ENCODE measurements at places on chromosomes 1 and 21.

- no peak for DNase-seq
These were observed 279.2 kb downstream of the RPS6KC1 start for GRCh38 chr1:213330281-213330680.

- DNase-seq, result no peak
These were observed 111.2 kb upstream of the CTTNBP2NL start for GRCh38 chr1:112284796-112285195.

DNA sequence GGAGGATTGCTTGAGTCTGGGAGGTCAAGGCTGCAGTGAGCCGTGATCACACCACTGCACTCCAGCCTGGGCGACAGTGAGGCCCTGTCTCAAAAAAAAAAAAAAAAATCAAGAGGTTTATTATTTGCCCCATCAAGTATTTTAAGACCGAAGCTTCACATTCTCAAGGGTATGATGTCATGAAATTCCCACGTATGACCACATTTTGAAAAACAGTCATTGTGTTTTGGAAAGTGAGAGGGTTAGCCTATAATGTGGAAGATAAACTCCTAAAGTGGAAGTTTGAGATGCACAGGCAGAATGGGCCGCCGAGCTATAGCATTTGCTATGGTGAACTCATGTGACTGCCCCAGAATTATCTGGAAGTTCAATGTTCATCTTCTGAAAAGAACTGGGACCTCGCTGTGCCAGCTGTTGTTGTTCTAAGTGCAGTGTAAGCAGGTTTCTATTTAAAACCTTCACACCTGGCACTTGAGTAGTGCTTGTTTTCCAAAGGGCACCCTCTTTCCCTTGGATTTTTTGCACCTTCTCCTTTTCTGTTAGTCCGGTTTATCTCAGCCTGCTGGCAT lies 96.9 kb upstream of the SLC25A33 start:
- DNase-seq, result no peak

GRCh38 chr1:153643816-153644215 lies 9.9 kb downstream of the CHTOP start:
- no peak for DNase-seq

DNA sequence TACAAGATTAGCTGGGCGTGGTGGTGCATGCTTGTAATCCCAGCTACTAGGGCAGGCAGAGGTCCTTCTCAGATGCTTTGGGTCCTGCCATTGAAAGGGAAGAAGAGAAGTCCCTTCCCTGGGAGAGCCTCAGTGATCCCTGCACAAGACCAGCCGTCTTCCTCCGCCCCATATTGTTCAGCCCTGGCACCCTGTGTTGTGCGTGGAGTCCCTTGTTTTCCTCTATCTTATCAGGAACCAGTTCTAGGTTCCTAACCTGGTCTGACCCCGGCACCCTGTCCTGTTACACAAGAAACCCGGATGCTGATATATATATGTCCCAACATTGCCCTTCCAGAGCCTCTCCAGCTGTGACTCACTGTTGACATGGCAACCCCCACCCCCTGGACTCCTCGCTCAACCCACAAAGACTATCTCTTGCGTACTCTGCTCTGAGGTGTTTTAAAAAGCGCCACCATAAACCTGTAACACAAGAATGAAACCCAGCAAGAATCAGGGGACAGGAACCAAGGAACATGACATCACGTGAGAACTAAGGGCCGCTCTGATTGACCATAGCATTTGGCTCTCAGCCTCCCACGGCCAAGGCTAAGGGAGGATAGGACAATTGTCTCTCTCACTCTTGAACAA lies 4.8 kb downstream of the MX2 start:
- DNase-seq, result no peak

GRCh38 chr1:45722809-45723208 lies 27.6 kb downstream of the IPP start:
- DNase-seq, result no peak

GRCh38 chr1:8121261-8122159 lies 95.4 kb upstream of the ERRFI1 start:
- no peak for DNase-seq

GRCh38 chr1:25955553-25955952 lies 42.3 kb downstream of the PAFAH2 start:
- no peak for DNase-seq

- no peak for DNase-seq
These were observed 8.2 kb upstream of the HHIPL2 start for GRCh38 chr1:222555992-222556615.

- DNase-seq, result no peak
These were observed 92.5 kb downstream of the WDR4 start for GRCh38 chr21:42786884-42787283.

- DNase-seq, result no peak
These were observed 93.9 kb downstream of the C1orf21 start for GRCh38 chr1:184480736-184481135.

DNA sequence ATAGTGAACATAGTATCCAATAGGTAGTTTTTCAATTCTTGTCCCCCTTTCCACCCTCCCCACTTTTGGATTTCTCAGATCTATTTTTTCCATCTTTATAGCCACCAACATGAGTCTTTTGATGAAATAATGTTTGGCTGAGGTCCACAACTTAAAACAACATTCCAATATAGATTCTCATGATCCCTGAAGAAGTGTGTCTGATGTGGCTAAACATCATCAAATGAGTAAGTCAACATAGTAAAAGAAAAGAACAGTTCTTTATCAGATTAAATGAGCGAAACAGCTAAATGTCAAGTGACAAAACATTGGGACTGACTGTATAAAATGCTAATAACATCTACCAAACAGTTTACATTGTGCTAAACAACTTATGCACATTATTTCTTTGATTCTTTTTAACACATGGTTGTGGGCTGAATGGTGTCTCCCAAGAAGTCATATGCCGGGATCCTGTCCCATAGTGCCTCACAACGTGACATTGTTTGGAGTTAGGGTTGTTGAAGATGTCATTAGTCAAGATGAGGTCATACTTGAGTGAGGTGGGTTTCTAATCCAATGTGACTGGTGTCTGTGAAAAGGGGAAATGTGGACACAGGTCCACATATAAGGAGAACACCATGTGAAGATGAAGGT lies 453.6 kb downstream of the LTN1 start:
- DNase-seq, result no peak

- no peak for DNase-seq
These were observed 152.1 kb downstream of the PTGER3 start for GRCh38 chr1:70895531-70895930.

DNA sequence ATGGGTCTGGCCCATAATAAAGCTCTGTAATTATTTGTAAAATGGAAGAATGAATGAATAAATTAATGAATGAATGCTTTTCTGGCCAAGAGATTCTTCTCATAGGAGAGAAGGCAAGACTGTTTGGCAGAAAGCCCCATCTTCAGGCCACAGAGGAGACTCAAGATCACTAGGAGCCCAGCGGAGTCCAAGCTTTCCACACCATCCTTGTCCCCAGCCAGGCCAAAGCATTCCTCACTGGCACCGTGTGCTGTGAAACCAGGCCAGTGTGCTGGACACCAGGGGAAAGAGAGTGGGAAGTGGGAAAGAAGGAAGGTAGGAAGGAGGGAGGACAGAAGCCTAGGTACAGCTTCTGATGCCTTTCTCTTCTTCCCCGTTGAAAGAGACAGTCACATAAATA lies 86.4 kb downstream of the PLXNA2 start:
- DNase-seq, result no peak

GRCh38 chr1:186974774-186975181 lies 146.0 kb downstream of the PLA2G4A start:
- DNase-seq, result no peak

- DNase-seq, result no peak
These were observed 138.6 kb downstream of the RERE start for GRCh38 chr1:8678673-8679394.

All from cortex of kidney (tissue), 1 donor.